ENCODE measurements at places on chromosomes 1 and 21.

DNA sequence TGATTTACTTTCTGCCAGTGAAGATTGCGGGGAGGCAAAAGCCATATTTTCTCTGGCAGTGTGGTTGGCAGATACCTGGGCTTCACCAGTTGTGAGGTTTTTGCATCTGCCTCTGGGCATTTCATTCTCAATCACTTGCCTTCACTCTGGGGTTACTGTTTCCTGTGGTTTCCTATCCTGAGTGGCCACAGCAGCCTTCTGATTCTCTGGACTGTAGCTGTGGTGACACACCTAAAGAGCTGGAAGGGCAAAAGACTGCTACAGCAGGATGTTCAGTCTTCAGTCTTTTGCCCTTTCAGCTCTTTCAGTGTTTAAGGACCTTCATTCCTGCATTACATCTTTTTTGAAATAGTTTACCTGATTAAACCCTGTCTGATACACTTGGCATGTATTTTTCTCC is 50.5 kb upstream of the GPR52 start:
- no peak for DNase-seq

DNA sequence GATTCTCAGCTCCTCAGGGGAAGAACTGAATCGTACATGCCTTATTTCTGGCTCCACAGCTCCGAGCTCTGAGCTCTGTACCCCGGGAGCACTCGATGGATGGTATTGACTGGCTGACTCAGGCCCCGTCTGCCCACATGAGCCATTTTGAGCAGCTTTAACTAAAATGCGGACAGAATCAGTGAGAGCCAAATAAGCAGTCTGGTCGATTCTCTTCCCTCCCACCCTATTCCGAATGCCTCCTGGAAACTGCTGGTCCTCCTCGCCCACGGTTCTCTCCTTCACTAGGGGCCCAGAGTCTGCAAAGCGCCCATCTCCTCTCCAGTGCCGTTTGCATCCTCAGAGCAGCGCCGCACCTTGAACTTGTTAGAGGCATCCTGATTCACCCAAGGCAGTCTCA is 125.9 kb upstream of the IRF2BP2 start:
- DNase-seq: no peak

GRCh38 chr1:176118985-176119384 is 88.1 kb downstream of the COP1 start:
- DNase-seq: no peak

GRCh38 chr1:181083842-181084605 is 4.5 kb upstream of the IER5 start:
- DNase-seq: peak; percentile 17

- DNase-seq: no peak
These were observed 559.3 kb upstream of the ZRANB2 start for GRCh38 chr1:71640116-71640515.

GRCh38 chr1:119646521-119647227 is 1.4 kb downstream of the ZNF697 start:
- peak; percentile 45 for DNase-seq

- DNase-seq: no peak
These were observed 270.9 kb downstream of the LMO4 start for GRCh38 chr1:87599569-87599968.

GRCh38 chr1:24266398-24266941 is 52.7 kb upstream of the GRHL3 start:
- DNase-seq: no peak

GRCh38 chr1:76613886-76614285 is 253.4 kb upstream of the ST6GALNAC5 start:
- DNase-seq: no peak

GRCh38 chr1:36352910-36353878 is 29.7 kb upstream of the EVA1B start:
- no peak for DNase-seq

- DNase-seq: peak; percentile 45
These were observed at the start of gene DNAJC6 for GRCh38 chr1:65309304-65310077. Gene DNAJC6, plus strand, starts transcription at chr1:65309543. Its CDS starts 203 bp downstream, at chr1:65309746.

DNA sequence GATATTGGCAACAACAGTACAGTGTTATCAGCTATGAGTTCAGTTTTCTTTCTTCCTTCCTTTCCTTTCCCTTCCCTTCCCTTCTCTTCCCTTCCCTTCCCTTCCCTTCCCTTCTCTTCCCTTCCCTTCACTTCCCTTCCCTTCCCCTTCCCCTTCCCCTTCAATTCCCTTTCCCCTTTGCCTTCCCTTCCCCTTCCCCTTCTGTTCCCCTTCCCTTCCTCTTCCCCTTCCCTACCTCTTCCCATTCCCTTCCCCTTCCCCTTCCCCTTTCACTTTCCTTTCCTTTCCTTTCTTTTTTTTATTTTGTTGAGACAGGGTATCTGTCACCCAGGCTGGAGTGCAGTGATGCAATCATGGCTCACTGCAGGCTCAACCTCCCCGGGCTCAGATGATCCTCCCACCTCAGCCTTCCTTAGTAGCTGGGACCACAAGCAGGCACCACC is 72.3 kb upstream of the CAPZB start:
- no peak for DNase-seq

DNA sequence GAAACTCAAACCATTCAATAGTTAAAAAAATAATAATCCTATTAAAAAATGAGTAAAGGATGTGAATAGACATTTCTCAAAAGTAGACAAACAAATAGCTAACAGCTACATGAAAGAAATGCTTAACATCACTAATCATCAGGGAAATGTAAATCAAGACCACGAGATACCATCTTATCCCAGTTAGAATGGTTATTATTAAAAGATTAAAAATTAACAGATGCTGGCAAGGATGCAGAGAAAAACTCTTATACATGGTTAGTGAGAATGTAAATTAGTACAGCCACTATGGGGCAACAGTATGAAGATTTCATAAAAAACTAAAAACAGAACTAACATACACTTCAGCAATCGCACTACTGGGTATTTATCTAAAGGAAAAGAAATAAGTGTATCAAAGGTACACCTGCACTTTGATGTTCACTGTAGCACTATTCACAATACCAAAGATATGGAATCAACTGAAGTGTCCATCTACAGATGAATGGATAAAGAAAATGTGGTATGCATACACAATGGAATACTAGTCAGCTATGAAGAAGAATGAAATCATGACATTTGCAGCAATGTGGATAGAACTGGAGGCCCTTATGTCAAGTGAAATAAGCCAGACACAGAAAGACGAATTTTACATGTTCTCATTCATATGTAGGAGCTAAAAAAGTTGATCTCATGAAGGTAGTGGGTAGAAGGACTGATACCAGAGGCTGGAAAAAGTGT is 117.9 kb downstream of the ACBD6 start:
- DNase-seq: no peak

DNA sequence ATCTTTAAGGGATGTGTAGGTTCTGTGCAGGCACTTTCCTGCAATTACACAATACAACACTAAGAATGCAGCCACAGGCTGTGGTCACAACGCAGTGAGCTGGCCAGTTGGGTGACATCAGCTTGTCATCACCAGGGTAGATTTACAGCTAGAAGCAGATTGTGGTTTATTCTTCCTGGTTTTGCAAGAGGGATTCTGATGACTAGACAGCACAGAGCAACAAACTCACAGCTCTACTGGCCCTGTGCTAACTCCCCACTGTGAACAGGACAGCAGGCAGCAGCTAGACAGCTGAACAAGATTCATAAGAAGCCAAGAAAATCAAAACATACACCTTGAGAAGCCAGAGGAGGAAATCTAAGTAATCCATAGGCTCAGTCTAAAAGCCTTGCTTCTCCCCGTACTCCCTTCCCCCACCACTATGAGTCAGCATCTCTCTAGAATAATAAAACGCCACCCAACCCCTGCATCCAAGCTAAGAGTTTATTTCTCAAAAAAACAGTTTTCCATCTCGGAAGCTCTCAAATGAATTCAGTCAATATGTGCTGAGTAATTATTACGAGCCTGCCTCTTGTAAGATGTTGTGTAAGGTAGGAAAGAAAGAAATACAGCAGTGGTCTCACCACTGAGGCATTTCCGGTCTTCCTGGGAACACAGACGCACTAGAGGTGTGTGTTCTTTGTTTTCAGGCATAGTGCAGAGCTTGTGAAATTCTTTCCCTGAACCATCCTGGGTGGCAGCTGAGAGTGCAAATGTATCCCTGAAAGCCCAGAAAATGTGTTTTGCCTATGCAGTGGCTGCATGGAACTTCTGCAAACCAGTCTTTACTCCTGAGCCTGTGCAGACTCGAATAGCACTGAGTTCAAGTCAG is 162.8 kb downstream of the NTPCR start:
- DNase-seq: no peak

GRCh38 chr1:8314346-8315280 is 3.3 kb upstream of the SLC45A1 start:
- peak; percentile 70 for DNase-seq

GRCh38 chr1:185917646-185918045 is 183.5 kb downstream of the HMCN1 start:
- DNase-seq: no peak
